Nephron progenitor cell (in vitro differentiated cells): ENCODE measurements at places on chromosomes 16 and 17.

GRCh38 chr17:14301279-14302090 is 604 bp downstream of the HS3ST3B1 start:
- no peak for DNase-seq

DNA sequence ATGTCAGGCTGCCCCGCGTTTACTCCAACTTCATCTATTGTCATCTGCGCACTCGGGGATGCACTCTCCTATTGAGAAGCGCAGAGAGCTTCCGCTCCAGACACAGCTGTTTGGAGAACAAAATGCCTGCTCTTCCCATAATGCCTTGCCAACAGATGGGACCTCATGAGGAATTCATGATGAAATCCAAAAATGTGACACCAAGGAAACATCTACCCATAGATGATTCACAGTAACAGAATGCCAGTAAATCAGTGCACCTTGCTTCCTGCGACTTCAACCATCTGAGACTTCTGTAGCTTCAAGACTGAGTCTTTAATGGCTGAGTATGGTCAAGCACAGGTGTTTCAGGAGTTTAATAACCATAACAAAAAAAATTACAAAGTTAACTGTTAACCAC is 1144.9 kb upstream of the GOT2 start:
- no peak for DNase-seq

- DNase-seq = no peak
Observed at GRCh38 chr16:15834502-15834901, 22.3 kb downstream of the MYH11 start.

GRCh38 chr17:15893658-15894024 is 51.3 kb upstream of the ADORA2B start:
- DNase-seq = no peak

DNA sequence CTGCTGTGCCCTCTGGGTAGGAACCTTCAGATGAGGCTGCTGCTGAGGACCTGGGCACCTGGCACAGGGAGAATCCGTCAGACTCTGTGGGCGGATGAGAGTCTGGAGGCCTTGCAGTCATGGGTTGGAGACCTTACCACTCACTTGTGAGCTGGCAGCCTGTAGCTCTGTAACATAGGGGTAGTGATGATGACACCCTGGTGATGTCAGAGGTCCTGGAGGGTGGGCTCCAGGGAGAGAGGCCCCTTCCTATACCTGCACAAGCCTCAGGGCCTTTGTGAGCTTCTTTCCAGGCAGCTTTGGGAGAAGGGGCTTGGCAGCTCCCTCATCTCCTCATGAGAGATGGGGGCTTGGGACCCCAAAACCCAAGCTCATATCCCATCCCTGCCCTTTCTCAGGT is 1.6 kb downstream of the MIEF2 start:
- DNase-seq = no peak

GRCh38 chr16:75394941-75395340 is 38.4 kb downstream of the CFDP1 start:
- no peak for DNase-seq

- no peak for DNase-seq
Observed at GRCh38 chr17:40735016-40735415, 20.1 kb downstream of the KRT25 start.

GRCh38 chr17:12256380-12256995 is 235.8 kb downstream of the MAP2K4 start:
- peak; percentile 35 for DNase-seq

- DNase-seq = peak; percentile 53
Observed at GRCh38 chr16:85712801-85713200, 24.0 kb upstream of the GINS2 start.

- DNase-seq = no peak
Observed at GRCh38 chr17:82956146-82956725, 116.4 kb upstream of the ZNF750 start.

DNA sequence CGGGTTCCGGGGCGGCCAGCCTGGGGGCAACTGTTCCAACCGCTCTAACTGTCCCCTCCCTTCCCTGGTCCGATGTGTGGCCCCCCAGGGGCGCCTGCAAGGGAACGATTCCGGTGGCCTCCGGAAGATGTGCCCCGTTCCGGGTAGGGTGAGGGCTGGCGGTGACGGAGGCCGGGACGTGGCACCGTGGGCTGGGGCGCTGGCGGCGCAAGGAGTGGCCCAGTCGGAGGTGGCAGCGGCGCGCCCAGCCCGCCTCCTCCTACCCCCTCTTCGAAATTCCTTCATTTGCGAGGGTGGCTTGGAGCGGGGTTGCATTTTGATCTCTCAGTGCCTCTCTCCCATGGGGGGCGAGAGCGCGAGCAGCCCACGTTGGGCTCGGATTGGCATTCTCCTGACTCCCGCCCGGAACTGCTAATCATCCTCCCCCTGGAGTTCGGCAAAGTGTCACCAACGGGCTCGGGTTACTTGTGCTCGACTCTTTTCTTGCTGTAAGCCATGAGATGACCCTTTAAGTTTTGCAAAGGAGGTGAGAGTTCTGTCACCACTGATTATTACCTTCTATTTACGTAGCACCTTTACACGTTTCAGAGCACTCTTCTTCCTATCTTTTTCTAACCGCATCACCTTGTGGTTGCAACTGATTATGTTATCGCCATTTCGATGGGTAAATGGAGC is 622 bp downstream of the NDEL1 start:
- DNase-seq = peak; percentile 69

DNA sequence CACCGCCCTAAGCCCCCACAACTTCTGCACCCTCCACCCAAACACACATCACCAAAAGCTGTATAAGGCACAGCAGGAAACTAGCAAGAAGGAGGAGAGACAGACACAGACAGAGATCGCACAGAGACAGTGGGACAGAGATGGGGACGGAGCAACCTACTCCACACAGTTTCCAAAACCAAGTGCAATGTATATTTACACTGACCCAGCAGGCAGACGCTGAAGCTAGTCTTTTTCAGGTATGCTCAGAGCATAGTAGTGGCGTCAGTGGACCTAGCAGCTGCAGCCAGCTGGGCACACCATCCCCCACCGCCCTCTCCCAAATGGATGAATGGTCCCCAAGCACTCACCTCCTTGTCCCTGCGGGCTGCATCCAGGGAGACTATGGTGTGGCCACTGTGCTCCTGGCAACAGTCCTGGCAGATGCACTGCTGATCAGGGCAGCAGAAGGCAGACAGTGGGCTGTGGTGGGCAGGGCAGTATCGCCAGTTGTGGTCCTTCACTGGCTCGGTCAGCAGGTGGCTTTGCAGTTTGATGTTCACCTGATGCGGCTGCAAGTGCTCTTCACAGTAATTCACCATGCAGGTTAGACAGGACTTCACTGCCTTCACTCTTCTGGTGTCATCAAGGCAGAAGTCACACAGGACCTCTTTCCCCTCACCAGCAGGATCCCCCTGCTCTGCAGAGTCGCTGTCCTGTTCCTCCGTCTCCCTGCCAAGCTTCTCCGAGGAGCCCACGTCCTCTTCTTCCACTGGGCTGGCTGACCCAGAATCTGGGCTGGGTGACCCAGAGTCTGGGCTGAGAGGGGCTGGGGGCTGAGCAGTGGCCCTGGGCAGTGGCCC is 31.5 kb upstream of the FBXW10B start:
- DNase-seq = no peak

DNA sequence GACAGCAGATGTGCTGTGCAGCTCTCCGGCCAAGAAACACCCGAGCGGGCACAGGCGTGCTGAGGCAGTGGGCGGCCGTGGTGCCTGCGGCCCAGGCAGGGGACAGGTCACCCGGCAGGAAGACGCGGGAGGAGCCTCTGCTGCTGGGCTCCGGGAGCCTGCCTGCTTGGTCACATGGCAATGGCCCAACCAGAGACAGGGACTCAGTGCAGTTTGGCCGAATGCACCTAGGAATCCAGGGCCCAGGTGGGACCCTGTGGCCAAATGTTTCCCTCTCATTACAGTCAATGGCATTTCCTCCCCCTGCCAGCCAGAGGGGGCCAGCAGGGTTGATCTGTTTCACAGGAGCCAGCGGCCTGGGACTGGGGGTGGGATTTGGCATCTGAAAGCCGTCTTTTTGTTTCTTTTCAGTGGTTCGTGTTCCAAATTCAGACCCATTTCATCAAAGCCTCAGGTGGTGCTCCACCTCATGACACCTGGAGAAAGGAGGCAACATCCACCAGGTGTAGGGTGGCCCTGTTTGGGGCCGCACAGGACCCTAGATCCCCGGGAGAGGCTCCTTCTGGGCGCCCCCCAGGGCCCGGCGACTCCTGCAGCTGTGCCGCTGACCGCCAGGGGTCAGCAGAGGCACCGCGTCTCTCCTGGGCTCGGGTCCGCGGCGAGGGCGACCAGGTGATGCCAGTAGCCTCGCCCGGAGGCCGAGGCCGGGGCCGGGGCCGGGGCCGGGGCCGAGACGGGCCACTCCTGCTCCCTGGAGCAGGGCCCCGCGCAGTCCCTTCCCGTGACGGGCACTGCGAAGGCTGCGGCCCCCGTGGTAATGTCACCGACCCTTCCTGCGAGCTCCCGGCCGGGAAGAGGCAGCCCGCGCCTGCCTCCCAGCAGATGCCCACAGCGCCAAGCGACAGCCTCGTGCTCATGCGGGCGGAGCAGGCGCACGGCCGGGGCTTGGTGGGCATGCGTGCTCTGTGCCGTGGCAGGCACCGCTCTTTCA is 118.5 kb downstream of the C16orf78 start:
- peak; percentile 81 for DNase-seq
